ENCODE measurements at places on chromosomes 13 and 19.

DNA sequence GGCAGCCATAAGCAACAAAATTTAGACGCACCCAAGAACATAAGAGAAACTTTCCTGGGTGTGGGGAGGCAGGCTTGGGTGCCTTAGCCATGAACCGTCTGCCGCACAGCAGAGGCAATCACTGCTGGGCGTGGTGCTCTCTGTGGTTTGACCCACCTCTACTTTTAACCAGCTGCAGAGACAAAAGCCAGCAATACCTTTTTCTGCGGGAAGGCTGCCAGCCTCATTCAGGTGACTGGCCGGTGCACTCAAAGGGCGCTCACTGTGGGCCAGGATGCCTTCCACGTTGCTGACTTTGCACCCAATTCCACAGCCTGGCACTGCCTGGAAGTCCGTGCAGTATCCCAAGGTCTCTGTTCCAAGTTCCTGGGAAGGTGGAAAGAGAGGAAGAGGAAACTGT lies 69.1 kb downstream of the ATP7B start:
- no peak for DNase-seq

- no peak for DNase-seq
Measured at GRCh38 chr13:97934590-97934989, 18.9 kb upstream of the IPO5 start.

DNA sequence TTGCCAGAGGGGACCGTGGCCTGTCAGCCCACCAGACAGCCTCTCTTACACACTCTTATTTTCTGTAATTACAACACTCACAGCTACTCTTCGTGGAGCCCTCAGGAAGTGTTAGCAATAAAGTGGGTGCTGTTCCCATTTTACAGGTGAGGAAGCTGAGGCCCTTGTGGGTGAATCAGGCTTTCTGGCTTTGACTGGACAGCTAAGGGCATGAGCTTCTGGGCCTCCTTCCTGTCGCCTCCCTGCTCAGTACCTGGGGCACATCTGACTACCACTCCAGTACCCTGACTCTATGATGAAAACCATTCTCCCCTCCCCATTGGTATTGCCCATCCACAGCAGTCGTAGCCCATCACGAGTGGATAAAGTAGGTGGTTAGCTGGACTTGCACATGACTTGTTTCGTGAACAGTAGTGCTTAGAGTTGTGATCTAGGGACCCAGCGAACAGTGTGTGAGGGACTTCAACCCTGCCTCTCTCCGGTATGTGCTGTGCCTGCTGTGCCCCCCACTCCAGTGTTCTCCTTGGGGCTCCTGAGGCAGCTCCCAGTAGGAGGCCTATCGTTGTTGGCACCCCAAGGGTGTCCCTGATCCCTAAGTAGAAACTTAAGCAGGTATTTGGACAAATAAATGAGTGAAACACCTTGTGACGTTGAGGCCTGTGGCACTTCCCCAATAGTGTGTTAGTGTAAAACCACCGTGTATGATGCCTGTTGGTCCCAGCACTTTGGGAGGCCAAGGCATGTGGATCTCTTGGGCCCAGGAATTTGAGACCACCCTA lies 38.6 kb downstream of the GATAD2A start:
- no peak for DNase-seq

DNA sequence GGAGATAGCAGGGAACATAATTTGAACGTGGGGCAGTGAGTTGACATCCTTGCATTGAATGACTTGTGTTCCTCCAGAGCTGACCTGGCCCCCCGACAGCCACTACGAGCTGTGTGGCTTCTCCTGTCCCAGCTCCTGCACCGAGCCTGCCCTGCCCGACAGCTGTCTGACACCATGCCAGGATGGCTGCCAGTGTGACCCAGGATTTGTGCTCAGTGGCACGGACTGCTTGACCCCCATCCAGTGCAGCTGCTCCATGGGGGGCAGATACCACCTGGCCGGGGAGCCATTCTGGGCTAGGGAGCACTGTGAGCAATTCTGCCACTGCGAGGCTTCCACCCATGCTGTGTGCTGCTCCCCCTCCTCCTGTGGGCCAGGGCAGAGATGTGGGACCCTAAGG lies 29.2 kb upstream of the FXYD3 start:
- DNase-seq, result no peak

GRCh38 chr19:50433201-50434180 lies 799 bp downstream of the MYBPC2 start:
- DNase-seq, result no peak

GRCh38 chr13:23674795-23675640 lies 104.8 kb downstream of the TNFRSF19 start:
- DNase-seq, result no peak

- peak; percentile 3 for DNase-seq
Measured at GRCh38 chr13:27619728-27620376, 477 bp downstream of the LNX2 start.

DNA sequence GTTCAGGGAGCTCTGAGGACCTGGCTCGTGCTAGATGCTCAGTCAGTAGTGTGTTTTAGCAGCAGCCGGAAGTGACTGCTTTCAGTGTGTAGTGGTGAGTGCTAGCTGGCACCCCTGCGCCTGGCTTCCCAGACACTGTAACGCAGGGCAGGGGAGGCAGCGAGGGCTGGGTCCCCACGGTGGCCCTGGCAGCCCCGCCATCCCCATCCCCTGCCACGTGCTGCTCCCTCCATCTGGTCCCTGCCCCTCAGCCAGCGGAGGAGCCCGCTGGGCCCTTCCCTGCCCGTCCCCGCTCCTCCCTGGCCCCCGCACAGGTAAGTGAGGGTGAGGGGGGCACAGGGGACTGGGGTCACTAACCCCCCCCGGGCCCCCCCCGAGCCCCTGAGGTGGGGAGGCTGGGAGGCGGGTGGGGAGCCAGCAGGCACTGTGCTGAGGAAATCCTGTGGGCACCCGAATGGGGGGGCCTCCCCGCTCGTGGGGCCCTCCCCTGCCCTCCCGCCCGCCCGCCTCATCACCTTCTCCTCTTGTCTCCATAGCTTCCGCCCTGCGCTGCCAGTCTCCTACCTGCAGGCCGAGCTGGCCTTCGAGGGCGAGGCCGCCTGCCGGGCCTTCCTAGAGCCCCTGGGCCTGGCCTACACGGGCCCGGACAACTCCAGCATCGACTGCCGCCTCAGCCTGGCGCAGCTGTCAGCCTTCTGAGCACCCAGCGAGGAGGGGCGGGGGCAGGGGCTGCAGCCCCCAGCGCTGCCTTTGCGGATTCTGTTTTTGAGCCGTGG lies 3.2 kb downstream of the LENG9 start:
- no peak for DNase-seq

GRCh38 chr13:111265701-111266035 lies 54.8 kb upstream of the TEX29 start:
- no peak for DNase-seq

GRCh38 chr13:100961186-100961585 lies 286.6 kb upstream of the TMTC4 start:
- no peak for DNase-seq

DNA sequence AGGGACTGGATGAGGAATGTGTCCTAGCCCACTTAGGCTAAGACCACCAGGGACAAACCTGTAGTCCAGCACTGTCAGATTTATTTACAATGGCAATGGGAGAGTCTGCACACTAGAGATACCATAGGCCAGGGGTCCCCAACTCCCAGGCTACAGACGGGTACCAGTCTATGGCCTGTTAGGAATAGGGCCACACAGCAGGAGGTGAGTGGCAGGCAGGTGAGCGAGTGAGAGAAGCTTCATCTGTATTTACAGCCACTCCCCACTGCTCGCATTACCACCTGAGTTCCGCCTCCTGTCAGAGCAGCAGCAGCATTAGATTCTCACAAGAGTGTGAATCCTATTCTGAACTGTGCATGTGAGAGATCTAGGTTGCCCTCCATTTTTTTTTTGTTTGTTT lies 2.4 kb downstream of the THAP8 start:
- no peak for DNase-seq

GRCh38 chr13:75180805-75181455 lies 301.0 kb downstream of the TBC1D4 start:
- DNase-seq, result no peak

GRCh38 chr19:7970716-7971448 lies 27.4 kb upstream of the TIMM44 start:
- no peak for DNase-seq

GRCh38 chr13:79973533-79973963 lies 367.4 kb downstream of the SPRY2 start:
- DNase-seq, result no peak

- DNase-seq, result no peak
Measured at GRCh38 chr13:28568286-28568685, 73.4 kb upstream of the FLT1 start.

DNA sequence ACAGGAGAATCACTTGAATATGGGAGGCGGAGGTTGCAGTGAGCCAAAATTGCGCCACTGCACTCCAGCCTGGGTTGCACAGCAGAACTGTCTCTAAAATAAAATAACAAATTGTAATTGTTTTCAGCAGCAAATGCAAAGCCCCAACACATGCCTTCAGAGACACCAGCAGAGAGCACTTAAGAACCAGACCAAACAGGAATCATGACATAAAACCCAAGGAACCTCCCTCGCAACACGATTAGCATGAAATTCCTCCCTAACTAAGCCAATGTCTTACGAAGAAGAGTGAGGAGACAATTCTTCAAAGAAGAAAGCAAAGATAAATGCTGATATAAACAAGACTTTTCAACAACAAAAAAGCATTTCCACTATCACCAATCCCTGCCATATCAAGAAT lies 40.1 kb downstream of the PSPC1 start:
- no peak for DNase-seq

DNA sequence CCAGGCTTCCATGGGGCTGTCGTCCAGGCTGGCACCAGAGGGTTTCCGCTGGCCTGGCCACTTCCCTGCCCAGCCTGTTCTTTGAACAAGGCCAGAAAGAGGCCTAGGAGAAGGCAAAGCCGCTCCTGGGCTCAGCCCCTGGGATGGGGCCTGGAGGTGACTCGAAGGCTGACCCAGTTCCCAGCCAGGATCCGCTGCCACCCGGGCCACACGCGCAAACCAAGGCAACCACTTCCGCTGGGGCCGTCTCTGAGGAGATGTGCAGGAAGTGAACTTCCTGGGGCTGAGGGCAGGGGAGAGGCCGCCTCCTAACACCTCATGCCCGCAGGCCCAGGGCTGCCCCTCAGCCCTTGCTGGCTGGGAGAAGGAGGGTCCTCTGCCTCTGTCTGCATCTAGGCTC lies 15.2 kb downstream of the PLEKHF1 start:
- DNase-seq, result peak; percentile 56

- no peak for DNase-seq
Measured at GRCh38 chr19:53865918-53866864, 1.5 kb upstream of the MYADM start.

DNA sequence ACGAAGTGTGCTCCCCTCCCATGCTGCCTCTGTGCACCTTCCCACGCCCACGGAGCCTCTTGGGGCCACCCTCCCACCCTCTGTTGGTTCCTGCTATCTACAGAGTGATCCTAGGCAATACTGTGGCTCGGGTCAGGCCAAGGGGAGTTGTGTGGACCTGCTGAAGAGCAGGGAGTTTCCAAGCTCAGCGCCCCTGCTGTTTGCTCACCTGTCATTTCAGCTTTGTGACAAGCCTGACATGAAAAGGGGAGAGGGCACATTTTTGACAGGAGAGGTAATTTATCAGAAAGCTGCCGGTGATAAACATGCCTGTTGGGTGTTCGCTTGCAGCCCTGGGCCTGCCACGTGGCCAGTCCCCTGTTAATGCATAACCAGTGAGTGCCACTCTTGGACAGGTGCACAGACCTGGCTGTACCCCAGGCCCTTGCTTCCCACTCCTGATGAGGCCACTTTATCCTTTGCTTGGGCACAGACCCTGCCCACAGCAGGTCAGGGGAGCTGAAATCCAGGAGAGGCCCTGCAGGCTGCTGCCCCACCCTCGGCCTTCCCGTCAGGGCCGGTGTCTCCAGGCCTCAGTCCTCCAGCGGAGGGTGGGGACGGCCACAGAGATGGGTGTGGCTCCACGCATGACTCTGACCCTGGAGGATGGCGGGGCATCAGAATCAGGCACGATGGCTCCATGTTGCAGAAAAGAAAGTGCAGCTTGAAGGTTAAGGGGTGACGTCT lies 201.5 kb upstream of the GPR12 start:
- DNase-seq, result no peak

DNA sequence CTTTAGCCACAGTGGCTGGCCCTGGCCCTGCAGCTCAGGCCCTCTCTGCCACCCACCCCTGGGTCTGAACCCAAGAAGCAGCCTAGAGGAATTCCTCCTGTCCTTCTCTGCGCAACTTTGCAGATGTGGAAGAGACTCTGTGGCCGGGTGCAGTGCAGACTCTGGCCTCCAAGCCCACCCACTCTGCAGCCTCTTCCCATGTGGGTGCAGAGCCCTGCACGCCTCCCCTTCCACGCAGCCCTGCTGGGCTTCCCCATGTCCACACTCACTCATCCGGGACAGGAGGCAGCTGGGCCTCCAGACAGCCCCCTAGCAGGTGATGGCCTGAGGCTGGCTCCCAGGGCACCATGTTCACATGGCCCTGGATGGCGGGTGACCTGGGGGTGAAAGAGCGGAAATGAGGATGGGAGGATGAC lies 2.5 kb downstream of the TEX29 start:
- no peak for DNase-seq

GRCh38 chr13:55563267-55563666 lies 1577.5 kb upstream of the PRR20A start:
- no peak for DNase-seq

- no peak for DNase-seq
Measured at GRCh38 chr13:18943721-18944391, 237.8 kb downstream of the TUBA3C start.

- DNase-seq, result no peak
Measured at GRCh38 chr13:101272886-101273285, 143.4 kb downstream of the NALCN start.

DNA sequence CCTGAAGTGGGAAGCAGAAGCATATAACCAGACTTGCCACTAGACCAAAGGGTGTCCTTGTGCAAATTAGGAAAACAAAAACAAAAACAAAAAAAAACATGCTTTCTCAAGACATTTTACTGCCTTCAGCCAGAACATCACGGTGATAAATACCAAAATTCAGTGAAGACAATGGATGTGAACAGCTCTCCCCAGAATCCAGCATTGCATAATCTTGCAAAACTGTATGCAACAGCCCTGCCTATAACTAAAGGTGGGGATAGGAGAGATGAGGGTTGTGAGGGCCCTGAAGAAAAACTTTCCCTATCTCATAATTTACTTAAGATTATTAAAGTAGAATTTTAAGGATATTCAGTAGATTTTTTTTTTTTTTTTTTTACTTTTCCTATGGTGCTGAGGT lies 24.9 kb upstream of the NDFIP2 start:
- DNase-seq, result no peak

DNA sequence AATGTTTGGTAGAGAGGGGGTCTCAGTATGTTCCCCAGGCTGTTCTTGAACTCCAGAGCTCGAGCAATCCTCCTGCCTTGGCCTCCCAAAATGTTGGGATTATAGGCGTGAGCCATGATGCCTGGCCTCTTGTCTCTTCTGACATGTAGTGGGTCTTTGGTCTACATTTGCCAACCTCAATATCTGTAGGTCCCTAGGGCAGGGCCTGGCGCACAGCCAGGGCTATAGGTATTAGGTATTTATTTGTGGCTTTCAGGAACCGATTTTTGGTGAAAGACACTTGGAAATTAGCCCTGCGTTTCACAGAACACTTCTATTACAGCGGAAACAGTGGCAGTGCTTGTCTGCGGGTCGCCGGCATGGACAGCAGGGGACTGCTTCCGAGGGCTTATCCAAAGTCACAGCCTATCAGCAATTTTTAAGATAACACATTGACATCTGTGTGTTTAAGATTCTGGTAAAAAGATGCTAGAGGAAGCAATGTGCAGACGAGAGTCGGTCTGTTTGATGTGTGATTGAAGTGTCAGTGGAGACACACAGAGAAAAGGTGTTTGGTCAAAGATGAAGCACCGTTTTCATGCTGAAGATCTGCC lies 14.5 kb downstream of the ZNF536 start:
- DNase-seq, result no peak

- DNase-seq, result no peak
Measured at GRCh38 chr13:51758691-51759090, 45.3 kb downstream of the DHRS12 start.
